PC-3 (cell line): ENCODE measurements at places on chromosomes 6 and 20.

DNA sequence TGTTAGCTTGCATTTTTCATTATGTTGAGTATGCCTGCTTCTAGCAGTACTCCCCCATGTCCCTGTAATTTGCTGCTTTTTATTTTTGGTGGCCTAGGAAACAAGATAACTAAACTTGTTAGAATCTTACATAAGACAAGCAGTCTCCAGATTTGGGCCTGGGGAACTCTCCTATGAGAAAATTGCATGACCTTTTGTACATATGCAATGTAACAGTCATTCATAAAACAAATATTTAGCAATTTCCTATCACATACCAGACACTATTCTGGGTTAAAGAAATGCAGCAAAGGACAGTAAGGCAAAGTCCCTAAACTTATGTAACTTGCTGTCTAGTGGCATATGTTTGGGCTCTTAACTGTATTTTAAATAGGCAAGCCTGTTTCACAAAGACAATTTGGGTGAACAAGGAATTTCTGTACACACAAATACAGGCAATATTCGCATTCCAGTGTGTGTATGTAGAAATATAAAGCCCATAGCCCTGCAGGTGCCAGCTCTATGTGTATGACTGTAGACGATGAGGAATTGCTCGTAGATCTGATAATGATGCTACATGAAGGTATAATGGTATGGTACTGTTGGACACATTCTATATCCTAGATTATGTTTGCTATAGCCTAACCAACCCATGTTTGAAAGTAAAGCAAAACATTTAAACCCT, 305.2 kb upstream of the CITED2 start:
- peak; percentile 66 for DNase-seq

- DNase-seq, result no peak
These were observed 21.5 kb upstream of the TMEM30A start for GRCh38 chr6:75306064-75306463.

DNA sequence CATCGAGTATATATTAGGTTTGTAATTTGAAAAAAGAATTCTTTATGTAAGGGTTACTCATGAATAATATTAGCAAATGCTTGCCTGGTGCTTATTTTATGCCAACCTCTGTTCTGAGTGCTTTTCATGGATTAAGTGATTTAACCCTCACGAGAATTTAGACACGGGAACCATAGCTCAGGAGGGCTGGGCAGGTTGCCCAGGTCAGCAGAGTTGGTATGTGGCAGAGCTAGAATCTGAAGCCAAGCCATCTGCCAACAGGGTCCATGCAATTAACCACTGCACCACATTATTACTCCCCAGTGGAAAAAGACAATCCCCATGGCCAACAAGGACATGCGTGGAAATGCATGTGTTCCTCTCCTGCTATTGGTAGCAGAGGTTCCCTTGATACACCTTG, 345.6 kb downstream of the CDC5L start:
- DNase-seq, result no peak

GRCh38 chr6:7215798-7216231, 97.2 kb downstream of the SSR1 start:
- DNase-seq, result no peak

GRCh38 chr6:33193619-33194018, 1.4 kb upstream of the COL11A2 start:
- no peak for DNase-seq

GRCh38 chr20:4925842-4926530, 75.3 kb downstream of the SLC23A2 start:
- peak; percentile 84 for DNase-seq

DNA sequence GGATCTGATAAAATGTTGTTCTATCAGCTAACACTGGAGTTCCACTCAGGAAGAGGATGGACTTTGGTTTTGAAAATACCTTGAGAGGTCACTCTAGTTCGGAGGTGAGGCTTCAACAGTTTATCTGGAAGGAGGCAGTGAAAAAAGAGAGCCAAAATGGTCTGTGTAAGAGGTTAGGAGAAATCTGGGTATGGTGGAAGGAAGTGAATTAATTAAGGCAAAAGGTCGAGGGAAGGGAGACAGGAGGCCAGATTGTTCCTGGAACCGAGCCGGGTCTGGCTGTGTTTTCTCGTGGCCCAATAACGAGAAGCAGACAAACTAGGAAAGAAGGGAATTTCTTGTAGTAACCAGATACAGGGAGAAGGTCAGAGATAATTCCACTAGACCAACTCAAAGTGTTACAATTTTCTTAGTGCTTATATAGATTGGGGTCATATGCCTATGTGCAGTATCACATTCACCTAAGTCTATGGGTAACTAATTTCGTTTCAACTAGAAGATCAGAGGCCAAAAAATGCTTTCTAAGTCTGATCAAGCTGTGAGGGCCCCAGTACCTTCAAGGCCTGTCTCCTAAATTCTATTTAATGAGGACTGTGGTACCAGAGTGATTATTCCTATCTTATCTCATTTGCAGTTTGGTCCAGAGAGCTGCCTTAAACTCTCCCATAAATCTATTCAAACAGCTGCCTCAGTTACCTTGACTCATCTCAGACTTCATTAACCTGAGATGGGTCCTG, 96.0 kb upstream of the SNX9 start:
- no peak for DNase-seq

DNA sequence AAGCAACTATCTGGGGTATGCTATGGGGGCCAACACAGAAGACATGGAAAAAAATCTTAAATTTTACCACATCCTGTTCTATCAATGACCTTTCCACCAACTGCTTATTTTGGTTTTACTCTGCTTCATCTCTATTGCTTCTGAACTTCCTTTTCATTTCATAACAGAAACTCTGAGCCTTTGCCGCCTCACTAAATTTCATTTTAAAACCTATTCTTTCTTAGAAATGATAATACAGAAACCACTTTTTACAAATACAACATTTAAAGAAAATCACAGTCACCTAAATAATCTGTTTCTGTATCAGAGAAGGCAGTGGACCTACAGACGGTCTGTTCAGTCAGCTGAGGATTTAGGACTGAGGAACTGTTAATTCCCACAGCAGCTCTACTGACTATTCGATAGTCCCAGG, 117.5 kb downstream of the KCNQ5 start:
- DNase-seq, result no peak

- peak; percentile 72 for DNase-seq
These were observed 87.1 kb downstream of the TRMT6 start for GRCh38 chr20:5863040-5863833.

- peak; percentile 9 for DNase-seq
These were observed 324.7 kb upstream of the CNR1 start for GRCh38 chr6:88490908-88491264.

- DNase-seq, result no peak
These were observed 13.4 kb upstream of the OCSTAMP start for GRCh38 chr20:46563860-46564221.

- DNase-seq, result no peak
These were observed 234.4 kb upstream of the MCHR2 start for GRCh38 chr6:100228437-100228833.

DNA sequence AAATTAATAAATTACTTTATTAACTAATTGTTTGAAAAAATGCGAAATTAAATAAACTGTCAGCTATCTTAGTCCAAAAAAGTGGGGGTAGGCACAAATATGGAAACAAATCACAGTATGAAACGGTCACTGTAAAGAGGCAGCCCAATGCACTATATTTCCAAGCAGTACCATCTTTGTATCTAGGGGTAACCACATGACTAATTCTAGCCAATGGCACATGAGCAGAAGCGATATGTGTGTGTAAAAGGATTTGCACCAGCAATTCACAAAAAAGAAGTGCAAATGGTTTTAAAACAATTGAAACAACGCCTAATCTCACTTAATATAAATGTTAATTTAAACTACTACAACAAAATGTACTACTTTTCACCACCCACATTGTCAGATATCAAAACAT, 164.9 kb upstream of the PRND start:
- no peak for DNase-seq

GRCh38 chr6:95935736-95936135, 80.0 kb upstream of the FUT9 start:
- no peak for DNase-seq

DNA sequence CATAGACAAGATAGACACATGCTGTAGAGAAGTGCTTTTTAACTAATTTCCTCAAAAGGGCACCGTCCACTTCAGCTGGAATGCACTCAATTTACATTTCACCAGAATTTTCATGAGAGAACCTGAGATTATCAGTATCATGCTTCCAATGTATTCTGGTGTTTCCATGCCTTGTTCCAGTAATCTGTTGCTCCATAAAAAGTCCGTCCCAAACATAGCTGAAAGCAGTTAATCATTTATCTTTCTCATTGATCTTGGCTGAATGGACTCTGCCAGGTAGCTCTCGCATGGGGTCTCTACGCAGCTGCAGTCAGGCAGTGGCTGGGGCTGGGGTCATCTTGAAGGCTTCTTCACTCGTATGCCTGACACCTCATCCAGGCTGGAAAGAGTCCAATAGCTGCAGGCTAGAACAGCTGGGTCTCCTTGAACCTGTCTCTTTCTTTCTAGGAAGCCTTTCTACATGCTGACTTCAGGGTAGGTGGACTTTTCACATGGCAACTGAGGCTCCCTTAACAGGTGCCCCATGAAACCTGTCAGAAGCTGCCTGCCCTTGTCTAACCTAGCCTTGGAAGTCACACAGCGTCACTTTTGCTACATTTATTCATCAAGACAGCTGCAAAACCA, 18.6 kb upstream of the COL12A1 start:
- DNase-seq, result no peak

DNA sequence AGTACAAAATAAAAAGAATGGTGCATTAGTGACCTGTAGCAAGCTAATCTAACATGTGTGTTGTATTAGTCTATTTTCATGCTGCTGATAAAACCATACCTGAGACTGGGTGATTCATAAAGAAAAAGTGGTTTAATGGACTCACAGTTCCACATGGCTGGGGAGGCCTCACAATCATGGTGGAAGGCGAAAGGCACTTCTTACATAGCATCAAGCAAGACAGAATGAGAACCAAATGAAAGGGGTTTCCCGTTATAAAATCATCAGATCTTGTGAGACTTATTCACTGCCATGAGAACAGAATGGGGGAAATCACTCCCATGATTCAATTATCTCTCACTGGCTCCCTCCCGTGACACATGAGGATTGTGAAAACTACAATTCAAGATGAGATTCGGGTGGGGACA, 45.4 kb upstream of the AIG1 start:
- DNase-seq, result no peak

- peak; percentile 29 for DNase-seq
These were observed 3.7 kb downstream of the GRIK2 start for GRCh38 chr6:101397199-101397598.

DNA sequence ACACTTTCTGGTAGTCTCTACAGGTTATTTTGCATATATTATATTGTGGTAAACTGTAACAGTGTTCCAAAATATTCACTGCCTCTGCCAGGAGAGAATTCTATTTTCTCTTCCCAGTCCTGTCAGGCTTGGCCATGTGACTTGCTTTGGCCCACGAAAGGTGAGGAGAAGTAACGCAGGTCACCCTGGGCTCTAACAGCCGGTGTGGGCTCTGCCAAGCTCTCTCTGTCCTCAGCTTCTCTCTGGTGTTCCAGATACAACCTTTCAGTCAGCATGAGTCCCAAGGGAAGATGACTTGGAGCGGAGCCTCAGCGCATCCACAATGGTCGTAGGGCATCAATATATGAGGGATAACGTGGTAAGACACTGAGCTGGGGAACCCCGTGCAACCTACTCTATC, 113.0 kb upstream of the RREB1 start:
- no peak for DNase-seq

- DNase-seq, result no peak
These were observed 767.8 kb downstream of the TFAP2A start for GRCh38 chr6:9647071-9647445.

GRCh38 chr6:47653706-47654105, 44.7 kb upstream of the ADGRF4 start:
- peak; percentile 58 for DNase-seq

DNA sequence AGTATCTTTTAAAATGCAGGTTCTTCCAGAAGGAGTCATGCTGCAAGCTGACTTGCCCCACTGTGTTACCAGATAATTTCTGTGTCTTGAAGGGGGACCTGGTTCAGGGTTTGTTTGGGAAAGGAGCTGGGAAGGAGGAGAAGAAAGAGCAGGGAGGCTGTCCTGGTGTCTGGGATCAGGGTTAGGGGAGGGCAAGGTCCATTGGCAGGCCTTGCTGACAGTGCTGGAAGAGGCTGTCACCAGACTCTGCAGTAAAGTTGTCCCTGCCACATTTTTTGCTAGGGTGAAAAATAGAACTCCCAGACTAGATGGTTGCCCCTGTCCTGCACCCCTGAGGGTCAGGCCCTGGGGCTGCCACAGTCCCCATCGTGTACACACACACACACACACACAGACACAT, 14.9 kb downstream of the GLP1R start:
- DNase-seq, result no peak

DNA sequence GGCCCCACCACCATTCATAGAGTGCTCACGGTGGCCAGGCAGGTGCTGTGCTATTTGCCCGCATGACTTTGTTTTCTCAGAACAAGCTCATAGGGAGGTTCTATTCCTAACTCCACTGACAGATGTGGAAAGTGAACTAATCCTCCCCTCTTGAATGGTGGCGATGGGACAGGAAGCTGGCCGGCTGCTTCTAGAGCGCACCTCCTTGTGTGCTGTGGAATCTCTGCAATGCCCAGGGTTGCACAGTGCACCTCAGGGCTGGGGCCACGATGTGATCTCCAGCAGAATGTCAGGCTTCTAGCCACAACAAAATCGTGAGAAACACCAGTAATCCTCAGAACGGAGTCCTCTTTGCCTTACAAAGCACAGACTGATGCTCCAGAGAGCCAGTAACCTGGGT, 53.8 kb upstream of the SLC22A23 start:
- DNase-seq, result no peak

- peak; percentile 19 for DNase-seq
These were observed 371.8 kb upstream of the NRSN1 start for GRCh38 chr6:23754197-23754596.

DNA sequence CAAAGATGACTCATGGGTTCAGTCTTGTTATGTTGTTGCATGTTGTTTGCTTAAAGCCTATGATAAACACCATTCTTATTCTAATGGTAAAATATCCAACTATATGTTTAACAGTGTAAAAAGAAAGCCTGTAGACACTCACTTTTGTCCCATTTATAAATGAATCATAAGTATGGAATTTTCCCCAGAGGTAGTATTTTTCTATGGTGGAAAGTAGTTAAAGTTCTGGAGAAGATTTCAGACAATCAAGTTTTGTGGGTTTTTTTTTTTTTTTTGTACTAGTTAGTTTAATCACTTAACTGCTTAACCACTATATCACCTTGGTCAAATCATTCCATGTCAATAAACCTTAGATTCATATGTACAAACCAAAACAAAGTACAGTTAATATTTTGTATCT, 35.8 kb downstream of the PTCHD4 start:
- peak; percentile 79 for DNase-seq

- DNase-seq, result no peak
These were observed 47.0 kb downstream of the ARHGAP18 start for GRCh38 chr6:129662980-129663431.

GRCh38 chr6:139164001-139164400, 29.1 kb downstream of the HECA start:
- DNase-seq, result no peak
